ENCODE measurements at places on chromosomes 12 and 14. TPM values are rescaled to one million over a fixed set of nuclear protein-coding genes. Genes with fewer than 3 reads are reported as not detected.

TBC1D30 gene
- not detected for polyA plus RNA-seq

SOCS2 gene
- 18.6 TPM for polyA plus RNA-seq

P3H3 gene
- not detected for polyA plus RNA-seq

PRB2 gene
- polyA plus RNA-seq: not detected

GRCh38 chr12:22172501-22172900, 126.5 kb downstream of the CMAS start:
- no peak for DNase-seq

GRCh38 chr12:6928022-6928702, 403 bp downstream of the ATN1 start:
- no peak for DNase-seq

- no peak for DNase-seq
These were observed 258.6 kb downstream of the KTN1 start for GRCh38 chr14:55838529-55839052.

- DNase-seq: no peak
These were observed 35.5 kb upstream of the PRPF39 start for GRCh38 chr14:45048385-45048784.

DNA sequence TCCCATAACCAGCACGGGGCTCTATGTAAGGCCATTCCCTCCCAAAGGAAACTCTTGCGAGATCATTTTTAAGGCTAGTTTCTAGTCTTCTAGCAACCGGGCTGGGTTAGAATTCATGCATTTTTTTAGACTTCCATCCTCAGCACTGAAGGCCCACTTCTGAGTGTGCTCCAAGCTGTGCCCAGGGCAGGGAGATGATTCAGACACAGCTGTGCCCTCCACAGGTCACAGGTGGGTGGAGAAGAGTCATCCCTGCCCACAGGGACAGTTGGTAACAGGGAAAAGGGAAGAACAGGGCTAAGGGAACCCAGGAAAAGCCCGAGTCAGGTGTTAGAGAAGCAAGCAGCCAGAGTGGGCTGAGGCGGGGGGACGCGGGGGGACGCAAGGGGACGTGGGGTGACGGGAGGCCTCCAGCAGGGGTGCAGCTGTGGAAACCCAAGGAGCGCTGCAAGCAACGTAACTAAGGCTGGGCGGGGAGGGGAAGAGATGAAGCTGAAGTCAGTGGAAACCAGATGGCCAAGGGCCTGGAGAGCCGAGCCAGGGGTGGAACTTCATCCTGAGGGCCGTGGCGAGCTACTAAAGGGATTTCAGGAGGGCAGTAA, 27.2 kb upstream of the PPP2R5C start:
- DNase-seq: no peak

- DNase-seq: no peak
These were observed 1168.4 kb downstream of the AACS start for GRCh38 chr12:126233625-126234024.

DNA sequence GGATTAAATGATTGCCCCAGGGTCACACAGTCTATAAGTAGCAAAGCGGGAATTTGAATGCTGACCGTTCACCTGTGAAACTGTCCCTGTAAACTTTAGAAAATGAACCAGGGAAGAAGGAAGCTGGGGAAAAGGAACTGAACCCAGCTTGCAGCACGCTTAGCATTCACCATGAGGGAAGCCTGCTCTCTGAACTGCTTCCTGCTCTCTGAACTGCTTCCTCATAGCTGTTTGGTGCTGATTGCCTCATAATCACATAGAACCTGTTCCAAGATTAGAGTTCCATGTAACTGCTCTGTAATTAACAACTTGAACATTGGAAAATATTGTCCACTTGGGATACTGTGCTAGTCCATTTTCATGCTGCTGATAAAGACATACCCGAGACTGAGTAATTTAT, 1504.8 kb upstream of the TMEM132C start:
- DNase-seq: no peak

GRCh38 chr12:32158525-32158924, 51.9 kb downstream of the BICD1 start:
- no peak for DNase-seq

DNA sequence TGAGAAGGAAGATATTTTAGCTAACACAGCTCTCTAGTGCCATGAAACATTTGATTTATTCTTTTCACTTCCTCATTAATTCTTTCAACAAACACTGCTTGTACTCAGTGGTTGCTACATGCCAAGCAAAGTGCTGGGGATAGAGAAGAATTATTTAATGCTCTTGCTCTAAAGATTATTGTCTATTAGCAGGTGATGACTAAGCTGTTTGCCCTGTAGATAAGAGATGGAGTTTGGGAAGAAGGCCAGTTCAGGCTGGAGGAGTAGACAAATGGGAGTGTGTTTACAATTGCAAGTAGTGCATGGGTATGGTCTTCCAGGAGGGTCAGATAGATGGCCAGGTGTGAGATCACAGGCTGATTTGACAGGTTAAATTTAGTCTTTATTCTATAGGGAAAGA, 99.8 kb upstream of the SEL1L start:
- DNase-seq: no peak

DNA sequence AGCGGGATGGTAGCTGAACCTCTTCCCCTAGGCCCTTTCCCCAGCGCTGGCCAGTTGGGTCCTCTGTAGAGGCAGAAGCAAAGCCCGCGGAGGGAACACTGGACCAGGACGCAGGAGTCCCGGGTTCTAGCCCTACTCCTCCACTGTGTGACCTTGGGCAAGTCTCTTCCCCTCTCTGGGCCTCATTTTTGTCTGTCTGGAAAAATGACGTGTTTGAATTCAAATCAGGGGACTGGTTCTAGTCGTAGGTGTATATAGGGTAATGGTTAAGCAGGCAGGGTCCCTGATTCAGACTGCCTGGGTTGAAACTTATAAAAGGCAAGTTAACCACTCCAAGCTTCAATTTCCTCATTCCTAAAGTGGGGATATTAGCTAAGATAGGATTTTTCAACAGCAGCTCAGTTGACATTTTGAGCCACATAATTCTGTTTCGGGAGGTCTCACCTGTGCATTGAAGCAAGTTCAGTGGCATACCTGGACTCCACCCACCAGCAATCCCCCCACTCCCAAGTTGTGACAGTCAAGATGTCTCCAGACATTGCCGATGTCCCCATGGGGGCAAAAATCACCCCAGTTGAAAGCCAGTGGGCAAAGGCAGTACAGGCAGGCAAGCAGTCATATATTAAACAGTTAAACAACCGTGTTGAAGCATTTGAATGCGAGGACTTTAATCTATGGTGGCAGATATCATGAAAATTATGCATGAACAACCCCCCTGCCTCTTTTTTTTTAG, 899 bp downstream of the TPCN1 start:
- no peak for DNase-seq

DNA sequence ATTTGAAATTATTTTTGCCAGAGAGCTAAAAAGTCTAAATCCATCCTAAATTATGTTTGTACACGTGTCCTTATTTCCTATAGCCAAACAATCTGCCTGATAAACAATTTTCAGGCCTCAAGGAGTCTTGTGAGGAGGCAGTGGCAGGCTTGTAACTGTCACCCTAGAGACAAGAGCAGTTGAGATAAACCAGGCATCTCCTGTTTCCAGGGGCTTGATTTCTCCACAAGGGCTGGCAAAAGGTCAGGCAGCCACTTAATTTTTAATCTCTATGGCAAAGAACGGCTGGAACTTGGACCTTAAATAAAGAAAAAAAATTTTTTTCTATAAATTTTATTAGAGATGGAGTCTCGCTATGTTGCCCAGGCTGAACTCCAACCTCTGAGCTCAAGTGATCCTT, 15.5 kb downstream of the PKP2 start:
- DNase-seq: no peak

All from CD4-positive, CD25-positive, alpha-beta regulatory T cell (primary cell).